ENCODE measurements at places on chromosomes 7 and 10.
A peak's percentile ranks its signal among the peaks of the same experiment; 100 is the strongest.

- no peak for DNase-seq
These were observed 74.7 kb downstream of the SHH start for GRCh38 chr7:155737590-155737989.

- DNase-seq: no peak
These were observed 171.7 kb downstream of the JAZF1 start for GRCh38 chr7:28008911-28009310.

GRCh38 chr7:158469396-158470051 is 118.1 kb downstream of the PTPRN2 start:
- DNase-seq: no peak

DNA sequence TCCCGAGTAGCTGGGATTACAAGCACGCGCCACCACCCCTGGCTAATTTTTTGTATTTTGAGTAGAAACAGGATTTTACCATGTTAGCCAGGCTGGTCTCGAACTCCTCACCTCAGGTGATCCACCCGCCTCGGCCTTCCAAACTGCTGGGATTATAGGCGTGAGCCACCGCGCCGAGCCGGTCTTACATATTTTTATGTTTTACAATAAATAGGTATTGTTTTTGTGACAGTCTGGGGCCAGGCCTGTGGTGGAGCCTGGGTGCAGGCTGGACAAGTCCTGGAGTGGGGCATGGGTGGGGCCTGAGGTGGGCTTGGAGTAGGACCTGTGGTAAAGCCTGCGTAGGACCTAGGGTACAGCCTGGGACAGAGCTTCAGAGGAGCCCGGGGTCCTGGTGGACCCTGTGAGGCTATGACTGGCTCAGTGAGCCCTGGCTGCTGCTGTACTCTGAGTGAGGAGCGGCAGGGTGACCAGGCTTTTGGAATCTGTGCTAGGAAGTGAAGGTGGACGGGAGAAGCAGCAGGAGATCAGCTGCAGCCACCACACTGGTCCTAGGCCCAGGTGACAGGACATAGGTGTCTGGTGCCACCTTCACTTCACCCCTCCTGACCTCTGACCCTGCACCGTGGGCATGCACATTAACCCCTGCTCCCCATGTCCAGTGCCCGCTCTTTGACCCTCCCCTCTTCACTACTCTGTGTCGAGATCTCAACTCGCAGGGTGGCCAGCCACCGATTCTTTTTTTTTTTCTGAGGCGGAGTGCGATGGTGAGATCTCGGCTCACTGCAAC is 9.6 kb upstream of the ZMIZ2 start:
- DNase-seq: no peak

- no peak for DNase-seq
These were observed 275.8 kb downstream of the LRMDA start for GRCh38 chr10:75707080-75707840.

DNA sequence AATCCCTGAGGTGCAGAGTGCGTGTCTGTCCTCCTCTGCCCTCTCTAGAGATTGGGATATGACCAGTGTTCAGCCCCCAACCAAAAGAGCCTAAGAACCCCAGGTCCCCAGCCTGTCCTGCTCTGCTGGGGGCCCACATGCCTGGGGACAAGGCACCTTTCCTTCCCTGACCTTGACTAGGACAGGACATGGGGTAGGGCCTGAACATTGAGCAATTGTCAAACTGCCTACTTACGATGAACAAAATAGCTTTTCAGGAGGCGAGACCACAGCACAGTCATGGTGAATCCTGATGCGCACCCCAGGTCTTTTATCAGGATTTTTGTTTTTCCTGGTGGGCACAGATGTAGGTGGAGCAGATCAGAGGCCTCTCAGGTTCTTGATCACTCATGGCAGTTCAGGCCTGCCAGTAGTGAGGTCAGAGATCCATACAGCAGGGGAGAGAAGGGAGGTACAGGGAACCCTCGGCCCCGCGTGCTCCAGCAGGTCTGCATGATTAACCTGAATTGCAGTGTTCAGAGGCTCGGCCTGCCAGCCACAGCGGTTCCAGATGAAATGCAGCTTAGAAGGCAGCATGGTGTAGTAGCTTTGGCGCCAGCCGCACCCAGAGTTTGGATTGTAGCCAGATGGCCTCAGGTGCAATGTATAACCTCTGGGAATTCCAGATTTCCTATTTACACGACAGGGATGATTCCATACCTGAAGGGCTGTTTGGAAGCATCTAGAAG is 191.3 kb downstream of the CUX1 start:
- peak; percentile 42 for DNase-seq

DNA sequence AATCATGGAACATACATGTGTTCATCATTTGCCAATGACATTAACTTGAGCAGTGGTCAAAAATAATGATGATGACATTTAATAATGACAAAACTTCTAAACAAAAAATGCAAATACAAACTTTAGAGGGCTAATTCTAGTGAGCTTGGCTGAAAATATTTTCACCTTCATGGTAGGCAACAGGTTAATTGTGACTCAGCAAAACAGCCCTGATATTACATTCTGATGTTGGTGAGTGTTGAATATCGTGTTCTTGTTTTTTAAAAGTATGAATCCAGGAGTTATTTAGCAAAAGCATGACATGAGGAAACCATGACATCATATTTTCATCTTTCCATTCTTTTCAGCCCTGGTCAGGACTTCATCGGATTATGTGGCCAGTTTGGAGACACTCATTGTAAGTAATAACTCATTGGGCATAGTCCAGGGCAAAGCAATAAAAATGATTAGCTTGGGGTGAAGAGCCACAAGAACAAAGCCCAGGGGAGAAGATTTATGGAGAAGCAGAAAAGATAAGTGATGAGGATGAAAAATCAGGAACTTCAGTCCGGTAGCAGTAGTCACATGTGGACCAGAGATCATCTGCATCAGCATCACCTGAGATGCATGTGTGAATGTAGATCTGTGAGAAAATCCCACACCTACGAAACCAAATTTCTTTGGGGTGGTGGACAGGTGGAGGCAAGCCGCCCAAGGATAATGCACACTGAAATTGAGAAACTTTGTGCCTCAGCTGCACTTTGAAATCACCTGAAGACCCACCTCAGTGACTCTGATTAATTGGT is 46.8 kb upstream of the PRKAR2B start:
- DNase-seq: no peak

All from tongue (tissue), 3 donors.